Tibial nerve (tissue), 4 donors: ENCODE measurements at places on chromosomes 13 and 19. TPM values are rescaled to one million over a fixed set of nuclear protein-coding genes. Genes with fewer than 3 reads are reported as not detected.

GRCh38 chr19:5154129-5154798, 185.4 kb downstream of the KDM4B start:
- no peak for DNase-seq

DNA sequence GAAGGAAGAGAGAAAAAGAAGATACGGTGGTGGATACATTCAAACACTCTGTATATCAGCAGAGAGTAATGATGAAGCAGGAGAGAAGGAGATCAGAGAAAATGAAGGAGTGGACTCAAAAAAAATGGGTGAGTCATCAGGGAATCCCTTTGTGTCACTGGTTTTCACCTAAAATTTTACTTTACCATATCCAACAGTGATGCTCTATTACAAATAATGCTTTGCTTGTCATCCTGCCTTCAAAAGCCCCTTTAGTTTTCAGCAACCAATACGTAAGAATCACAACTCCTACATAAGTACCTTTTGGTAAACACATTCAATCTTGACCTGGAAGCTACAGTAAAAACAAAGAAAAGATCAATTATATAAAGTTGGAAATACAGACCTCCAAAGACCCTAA, 88.8 kb downstream of the ENOX1 start:
- no peak for DNase-seq

GRCh38 chr13:78631077-78631476, 27.7 kb upstream of the POU4F1 start:
- no peak for DNase-seq

DNA sequence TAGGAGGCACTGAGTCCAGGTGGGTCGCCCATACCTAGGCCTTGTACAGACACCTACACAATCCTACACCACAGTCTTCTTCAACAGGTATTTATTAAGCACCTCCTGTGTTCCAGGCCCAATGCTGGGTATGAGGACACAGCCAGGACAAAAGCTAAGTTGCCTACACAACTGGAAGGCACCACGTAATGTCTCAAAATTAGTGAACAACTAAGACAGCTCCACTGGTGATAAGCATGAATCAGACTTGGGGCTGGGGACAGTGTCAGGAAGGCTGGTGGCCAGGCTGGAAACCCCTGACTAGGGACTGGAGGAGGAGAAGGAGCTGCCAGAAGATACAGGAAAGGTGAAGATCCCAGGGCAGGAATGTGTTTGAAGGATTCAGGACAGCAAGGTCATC, 2.4 kb downstream of the SMIM24 start:
- no peak for DNase-seq

GRCh38 chr13:42478531-42479156, 95.3 kb upstream of the TNFSF11 start:
- DNase-seq: no peak

DNA sequence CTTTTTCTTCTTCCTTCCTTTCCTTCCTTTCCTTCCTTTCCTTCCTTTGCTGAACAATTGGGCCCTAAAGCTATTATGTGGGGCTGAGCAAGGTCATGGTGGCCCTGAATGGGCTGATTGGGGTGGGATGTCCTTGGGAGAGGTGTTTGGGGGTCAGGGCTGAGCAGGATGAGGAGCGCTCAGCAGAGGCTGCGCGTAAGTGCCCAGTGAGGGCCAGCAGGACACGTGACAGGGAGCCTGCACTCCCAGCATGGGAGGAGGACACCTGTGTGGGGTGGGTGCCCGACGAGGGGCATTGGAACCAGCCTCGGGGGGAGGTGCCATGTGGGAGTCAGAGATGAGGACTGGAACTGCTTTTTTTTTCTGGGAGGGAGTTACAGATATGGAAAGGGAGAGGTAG, 5.4 kb upstream of the LGALS7 start:
- DNase-seq: no peak

DNA sequence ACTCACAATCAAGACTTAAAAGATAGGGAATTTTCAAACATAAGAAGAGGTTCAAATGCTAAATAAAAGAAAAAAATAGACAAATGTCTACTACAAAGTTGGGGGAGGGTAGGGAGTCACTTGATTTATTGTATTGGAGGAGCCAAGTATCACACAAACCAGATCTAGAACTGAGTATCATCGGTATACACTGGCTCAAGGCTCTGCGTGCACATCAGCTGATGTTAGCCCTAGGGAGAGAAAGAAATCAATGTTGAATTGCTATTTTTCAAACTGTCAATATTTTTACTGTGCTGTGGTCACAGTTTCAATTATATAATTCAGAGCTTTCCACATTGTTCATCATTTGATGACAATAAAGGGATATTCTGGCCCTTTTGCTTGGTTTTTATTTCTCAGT, 54.9 kb upstream of the RXFP2 start:
- DNase-seq: no peak

Gene SLC7A9
- total RNA-seq: not detected

DNA sequence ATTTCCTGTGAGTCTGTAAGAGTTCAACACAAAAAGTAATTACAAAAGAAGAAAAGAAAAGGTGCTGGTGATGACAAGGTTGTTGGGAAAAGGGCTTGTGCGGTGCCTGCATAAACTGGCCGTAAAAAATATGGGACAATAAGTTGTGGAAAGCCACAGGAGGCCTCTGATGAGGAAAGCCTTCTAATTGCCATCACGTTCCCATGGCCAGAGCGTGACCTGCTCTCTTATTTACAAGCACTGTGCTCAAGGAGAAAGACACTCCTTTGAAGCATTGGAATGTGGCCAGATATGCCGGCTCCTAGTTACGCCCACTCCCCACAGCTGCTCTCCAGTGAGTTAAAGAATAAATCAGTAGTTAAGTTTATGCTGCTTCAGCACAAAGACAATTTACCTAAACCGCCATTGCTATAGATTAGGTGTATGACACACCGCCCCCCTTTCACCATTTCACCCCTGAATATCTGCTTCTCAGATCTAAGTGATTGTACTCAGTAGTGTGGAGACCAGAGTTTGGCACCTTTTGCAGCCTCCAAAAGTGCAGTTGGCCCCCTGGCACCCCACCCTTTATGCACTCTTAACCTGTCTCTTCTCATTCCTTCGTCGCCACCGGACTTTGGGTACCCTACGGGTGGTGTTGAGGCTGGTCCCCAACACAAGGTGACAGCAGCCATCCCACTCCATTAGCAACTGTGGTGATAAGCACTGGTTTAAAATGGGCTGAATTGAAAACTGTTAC, 8.1 kb upstream of the PGLYRP1 start:
- DNase-seq: no peak

DNA sequence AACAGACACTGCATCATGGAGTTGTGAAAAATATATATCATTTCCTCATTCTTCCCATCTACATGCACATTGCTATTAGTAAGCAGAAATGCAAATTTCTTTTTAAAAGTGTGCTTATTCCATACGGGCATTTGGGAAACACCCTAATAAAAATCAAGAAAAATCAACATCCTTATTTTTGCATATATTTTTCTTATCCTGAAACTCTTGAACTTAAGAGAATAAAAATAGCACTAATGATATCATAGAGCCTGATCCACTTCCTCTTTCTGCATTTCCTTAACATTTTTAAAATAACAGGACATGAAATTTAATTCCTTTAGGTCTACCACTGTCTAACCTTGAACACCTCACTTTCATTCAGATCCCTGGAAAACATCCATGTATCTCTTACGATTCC, 123.3 kb downstream of the VWA8 start:
- no peak for DNase-seq

GRCh38 chr13:20774746-20775145, 985 bp upstream of the EEF1AKMT1 start:
- DNase-seq: no peak

Gene IFNL1
- not detected for total RNA-seq

GRCh38 chr19:19202707-19203011, 555 bp downstream of the NR2C2AP start:
- DNase-seq: no peak

- no peak for DNase-seq
These were observed 49.3 kb downstream of the NDFIP2 start for GRCh38 chr13:79530270-79530669.

Gene C1QTNF9
- total RNA-seq: not detected

- no peak for DNase-seq
These were observed 518 bp downstream of the FLT3LG start for GRCh38 chr19:49474542-49474924.
